Fibroblast of villous mesenchyme (primary cell): ENCODE measurements at places on chromosomes 2 and 18. TPM values are rescaled to one million over a fixed set of nuclear protein-coding genes. Genes with fewer than 3 reads are reported as not detected.

Gene CMPK2
- 1.7 and 1.9 TPM in 2 replicates for total RNA-seq

Gene TUBA4B
- not detected in 2 replicates for total RNA-seq

Gene AFF3
- total RNA-seq: 19.4 and 31.9 TPM in 2 replicates

Gene TSPYL6
- not detected in 2 replicates for total RNA-seq

Gene IGFBP2
- total RNA-seq: 15.5 and 18.4 TPM in 2 replicates

Gene KCNK3
- under 0.01 TPM in 2 replicates for total RNA-seq

Gene SERPINB8
- total RNA-seq: 23.5 and 32.0 TPM in 2 replicates

Gene SLC8A1
- 59.6 and 98.9 TPM in 2 replicates for total RNA-seq

Gene IL1RN
- not detected in 2 replicates for total RNA-seq

Gene MEP1B
- total RNA-seq: under 0.01 and 0.64 TPM in 2 replicates

Gene STPG4
- 0.64 and 2.2 TPM in 2 replicates for total RNA-seq

Gene FNDC4
- 8.6 and 11.6 TPM in 2 replicates for total RNA-seq

Gene CRYBA2
- 1.3 TPM in 1 of 2 replicates, not detected in the other for total RNA-seq

Gene GALR1
- not detected in 2 replicates for total RNA-seq

Gene AGXT
- not detected in 2 replicates for total RNA-seq

Gene POTEI
- total RNA-seq: under 0.01 TPM in 1 of 2 replicates, not detected in the other

Gene INPP5D
- under 0.01 and 0.64 TPM in 2 replicates for total RNA-seq

Gene RUFY4
- total RNA-seq: not detected in 2 replicates

Gene ARHGAP15
- 0.43 TPM in 1 of 2 replicates, not detected in the other for total RNA-seq

Gene MERTK
- under 0.01 TPM in 2 replicates for total RNA-seq

Gene GNLY
- not detected in 2 replicates for total RNA-seq

Gene NOSTRIN
- 0.32 and 0.43 TPM in 2 replicates for total RNA-seq

Gene SCYGR4
- not detected in 2 replicates for total RNA-seq

Gene CLEC4F
- total RNA-seq: not detected in 2 replicates

Gene TDRD15
- total RNA-seq: not detected in 2 replicates

Gene GREB1
- under 0.01 TPM in 2 replicates for total RNA-seq

Gene GMCL1
- 6.8 and 12.5 TPM in 2 replicates for total RNA-seq

Gene SCN1A
- total RNA-seq: under 0.01 TPM in 1 of 2 replicates, not detected in the other

Gene ALKAL2
- total RNA-seq: 0.43 TPM in 1 of 2 replicates, not detected in the other

Gene ANKRD30B
- 0.86 and 1.9 TPM in 2 replicates for total RNA-seq

Gene SERPINB4
- not detected in 2 replicates for total RNA-seq

Gene ABCB11
- under 0.01 TPM in 1 of 2 replicates, not detected in the other for total RNA-seq

Gene IL36RN
- not detected in 2 replicates for total RNA-seq

Gene DLX2
- total RNA-seq: under 0.01 TPM in 2 replicates

Gene IGFBP5
- total RNA-seq: 644 and 754 TPM in 2 replicates

Gene FAP
- 207 and 223 TPM in 2 replicates for total RNA-seq

Gene DHRS9
- under 0.01 TPM in 1 of 2 replicates, not detected in the other for total RNA-seq

Gene CREG2
- total RNA-seq: not detected in 2 replicates

Gene BMP10
- total RNA-seq: not detected in 2 replicates

Gene TPO
- total RNA-seq: not detected in 2 replicates

Gene UPP2
- not detected in 2 replicates for total RNA-seq

Gene SP5
- not detected in 2 replicates for total RNA-seq

Gene TUBA3E
- total RNA-seq: not detected in 2 replicates

Gene TCF23
- not detected in 2 replicates for total RNA-seq

Gene NAT8
- total RNA-seq: not detected in 2 replicates

Gene TLX2
- not detected in 2 replicates for total RNA-seq

Gene TPRKB
- 20.6 and 22.9 TPM in 2 replicates for total RNA-seq

Gene ELOA2
- not detected in 2 replicates for total RNA-seq

Gene STARD6
- total RNA-seq: 0.43 TPM in 1 of 2 replicates, not detected in the other

Gene MC4R
- not detected in 2 replicates for total RNA-seq

Gene CXCR1
- not detected in 2 replicates for total RNA-seq

Gene TUBB8B
- 0.32 and 0.43 TPM in 2 replicates for total RNA-seq

Gene MROH2A
- total RNA-seq: not detected in 2 replicates

Gene LYPD1
- 16.0 and 34.5 TPM in 2 replicates for total RNA-seq
